NCI-H1930 (cell line): ENCODE measurements at places on chromosomes 4 and X.

DNA sequence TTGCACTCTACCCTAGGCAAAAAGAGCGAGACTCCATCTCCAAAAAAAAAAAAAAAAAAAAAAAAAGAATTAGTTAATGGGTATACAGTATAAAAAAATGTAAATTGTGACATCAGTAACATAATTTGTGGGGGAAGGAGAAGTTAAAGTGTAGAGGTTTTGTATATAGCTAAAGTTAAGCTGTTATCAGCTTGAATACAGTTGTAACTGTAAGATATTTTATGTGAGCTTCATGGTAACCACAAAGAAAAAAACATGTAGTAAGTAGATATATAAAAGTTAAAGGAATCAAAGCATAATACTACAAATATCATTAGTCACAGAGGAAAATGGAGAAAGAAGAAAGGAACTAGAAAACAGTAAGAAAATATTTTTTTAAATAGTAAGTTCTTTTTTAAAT, 53.2 kb upstream of the EPGN start:
- no peak for DNase-seq

DNA sequence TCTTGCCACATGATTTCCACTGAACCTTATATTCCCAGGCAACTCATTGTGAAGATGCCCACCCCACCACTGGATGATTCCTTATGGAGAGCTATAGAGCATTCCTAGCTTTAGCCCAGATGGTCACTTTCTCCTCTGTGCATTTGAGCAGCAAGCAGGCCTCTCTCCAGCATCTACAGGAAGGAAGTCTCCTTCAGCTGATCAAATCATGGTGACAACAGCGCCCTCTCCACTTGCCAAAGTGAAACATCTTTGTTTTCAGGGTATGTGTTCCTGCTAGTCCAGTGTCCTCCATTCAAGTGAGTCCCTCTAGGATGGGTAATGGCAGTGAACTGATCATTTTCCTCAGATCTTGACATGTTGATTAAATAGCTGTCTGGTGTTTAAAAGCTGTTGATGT, 10.9 kb upstream of the SYTL5 start:
- DNase-seq: no peak

DNA sequence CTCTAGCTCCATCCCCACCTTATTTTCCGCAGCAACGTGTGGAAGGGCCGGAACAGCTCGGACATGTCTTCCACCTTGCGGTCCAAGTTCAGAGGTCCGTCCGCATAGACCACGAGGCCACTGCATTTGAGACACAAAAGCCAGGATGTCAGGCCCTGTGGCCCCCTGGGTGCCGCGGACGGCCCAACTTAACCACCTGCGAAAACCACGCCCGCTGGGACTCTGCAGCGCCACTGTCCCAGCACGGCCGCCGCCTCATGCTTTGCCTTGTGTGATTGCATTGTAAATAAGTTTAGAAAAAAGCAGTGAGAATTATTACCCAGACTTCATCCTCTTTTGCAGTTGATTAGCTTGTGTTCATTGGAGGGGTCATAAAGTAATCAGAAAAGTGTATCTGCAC, 58.2 kb upstream of the MXD4 start:
- DNase-seq: no peak

GRCh38 chr4:85557016-85557901, 82.3 kb downstream of the ARHGAP24 start:
- no peak for DNase-seq

- DNase-seq: no peak
Measured at GRCh38 chrX:3280706-3281105, 65.7 kb downstream of the MXRA5 start.

GRCh38 chr4:124757126-124757525, 44.6 kb upstream of the ANKRD50 start:
- no peak for DNase-seq

DNA sequence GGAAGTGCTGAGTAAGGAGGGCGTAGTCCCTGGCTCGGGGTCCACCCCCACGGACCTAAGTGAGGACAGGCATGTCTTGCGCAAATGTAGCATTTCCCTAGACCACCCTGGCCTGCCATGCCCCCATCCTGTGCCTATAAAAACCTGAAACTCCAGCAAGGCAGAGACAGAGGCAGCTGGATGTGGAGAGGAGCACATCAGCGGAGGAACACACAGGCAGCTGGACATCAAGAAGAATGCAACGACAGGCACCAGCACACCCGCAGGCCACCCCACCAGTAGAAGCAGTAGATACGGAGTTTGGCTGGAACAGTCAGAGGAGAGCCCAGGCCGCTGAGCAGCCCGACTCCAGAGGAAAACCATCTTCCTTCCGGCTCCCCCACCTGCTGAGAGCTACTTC, 345.9 kb downstream of the FSTL5 start:
- DNase-seq: no peak

DNA sequence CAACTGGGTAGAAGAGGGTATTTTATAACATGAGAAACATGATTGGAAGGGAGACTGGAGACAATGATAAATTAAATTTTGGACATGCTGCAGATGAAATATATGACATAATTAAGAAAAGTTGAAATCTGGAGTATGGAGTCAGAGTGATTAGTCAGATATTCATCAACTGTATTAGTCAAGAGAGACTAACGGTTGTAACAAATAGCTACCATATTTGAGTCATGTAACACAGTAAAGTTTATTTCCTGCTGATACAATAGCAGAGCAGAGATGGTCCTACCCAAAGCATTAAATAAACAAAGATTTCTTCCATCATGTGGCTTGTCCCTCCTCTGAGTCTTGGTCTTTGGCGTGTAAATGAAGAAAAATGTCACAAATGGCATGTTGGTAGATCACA, 321.3 kb downstream of the GALNTL6 start:
- DNase-seq: no peak

GRCh38 chrX:30887721-30888120, 1.3 kb downstream of the TAB3 start:
- DNase-seq: no peak

DNA sequence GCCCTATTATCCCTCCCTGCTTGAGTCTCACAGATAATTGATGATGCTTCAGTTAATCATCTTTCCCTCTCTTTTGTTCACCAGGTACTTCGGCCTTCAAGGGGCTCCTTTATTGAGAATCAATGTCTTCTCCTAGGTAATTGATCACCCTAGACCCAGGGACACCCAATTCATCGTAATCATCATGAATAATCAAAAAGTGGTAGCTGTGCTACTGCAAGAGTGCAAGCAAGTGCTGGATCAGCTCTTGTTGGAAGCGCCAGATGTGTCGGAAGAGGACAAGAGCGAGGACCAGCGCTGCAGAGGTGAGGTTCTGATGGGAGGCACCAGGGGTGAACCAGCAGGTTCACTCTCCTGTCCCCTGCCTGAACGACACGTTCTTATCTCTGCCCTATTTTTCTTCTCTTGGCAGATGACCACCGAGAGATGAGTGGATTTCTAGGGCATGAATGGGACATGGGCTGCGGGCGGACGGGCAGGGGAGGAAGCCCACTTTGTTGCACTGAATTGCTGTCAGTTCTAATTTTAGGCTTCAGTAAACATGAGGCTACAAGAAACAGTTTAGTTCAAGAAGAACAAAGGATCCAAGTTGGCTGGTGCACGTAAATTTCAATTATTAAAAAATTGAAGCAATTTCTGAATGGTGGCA, 80.5 kb downstream of the ALPK1 start:
- DNase-seq: no peak
